ENCODE measurements at places on chromosomes 1 and 21.

DNA sequence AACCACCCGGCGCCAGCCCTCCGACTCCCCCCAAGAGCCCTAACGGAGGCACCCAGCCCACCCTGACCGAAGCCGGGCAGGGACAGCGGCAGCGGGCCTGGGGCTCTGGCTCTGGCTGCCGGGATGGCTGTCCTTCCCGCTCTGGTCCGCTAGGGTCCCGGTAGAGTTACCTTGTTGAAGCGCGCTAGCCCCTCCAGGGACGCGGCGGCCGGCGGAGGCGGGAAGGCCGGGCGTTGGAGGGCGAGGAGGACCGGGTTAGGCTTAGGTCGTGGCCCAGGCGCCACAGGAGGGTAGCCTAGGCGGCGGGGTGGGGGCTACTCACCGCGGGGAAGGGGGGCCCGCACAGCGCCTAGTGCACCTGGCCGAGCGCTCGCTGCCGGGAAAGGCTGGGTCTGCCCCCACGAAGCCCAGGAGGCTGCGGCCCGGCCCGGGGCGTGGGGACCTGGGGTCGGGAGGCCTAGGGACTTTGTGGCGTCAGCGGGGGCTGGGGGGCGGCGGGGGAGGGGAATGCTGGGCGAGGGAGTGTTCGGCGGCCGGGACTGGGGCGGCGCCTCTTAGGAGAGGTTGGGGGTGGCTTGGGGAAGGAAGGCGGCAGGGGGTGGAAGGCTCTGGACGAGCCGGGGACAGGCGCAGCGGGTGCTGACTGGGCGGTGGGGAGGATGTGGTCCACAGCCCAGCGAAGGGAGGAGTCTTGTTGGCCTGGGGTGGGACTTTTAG lies at the start of gene TRIM17:
TRIM17 (minus strand) TSS at position 645 of the 717 bp plus-strand sequence. CDS start 1,789 bp downstream, outside the sequence.
- no peak for DNase-seq

- DNase-seq: no peak
Observed at GRCh38 chr1:228842094-228842775, 107.0 kb downstream of the RHOU start.

- no peak for DNase-seq
Observed at GRCh38 chr1:200027264-200027823, at the start of gene NR5A2. Gene NR5A2, plus strand, starts transcription at chr1:200027710. Its CDS starts 138 bp downstream, at chr1:200027848.

- no peak for DNase-seq
Observed at GRCh38 chr1:159799446-159799985, 2.6 kb upstream of the FCRL6 start.

- no peak for DNase-seq
Observed at GRCh38 chr21:40215941-40216340, 348.7 kb downstream of the PCP4 start.

- no peak for DNase-seq
Observed at GRCh38 chr1:3352299-3352951, 102.0 kb upstream of the ARHGEF16 start.

DNA sequence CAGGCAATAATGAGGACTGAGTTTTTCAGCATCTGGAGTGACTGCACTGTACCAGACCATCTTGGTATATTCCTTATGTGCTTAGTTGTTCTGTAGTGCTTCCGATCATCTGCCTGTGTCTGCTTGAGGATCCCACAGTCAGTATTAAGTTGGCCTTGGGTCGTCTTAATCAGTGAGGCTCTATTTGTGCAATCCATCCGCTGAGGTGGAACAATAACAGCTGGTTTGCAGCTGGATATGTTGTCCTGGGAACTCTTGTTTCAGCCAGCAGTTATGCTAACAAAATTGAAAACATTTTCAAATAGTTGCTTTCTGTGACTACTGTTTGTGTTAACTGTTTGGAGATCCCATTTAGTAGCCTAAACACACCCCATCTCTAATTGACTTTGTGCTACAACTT lies 73.7 kb downstream of the LAMC1 start:
- no peak for DNase-seq

GRCh38 chr1:194466706-194467105 lies 1280.3 kb upstream of the B3GALT2 start:
- no peak for DNase-seq

GRCh38 chr1:209593747-209594146 lies 10.2 kb downstream of the CAMK1G start:
- no peak for DNase-seq

GRCh38 chr21:45594721-45595489 lies 48.6 kb upstream of the PCBP3 start:
- no peak for DNase-seq

- no peak for DNase-seq
Observed at GRCh38 chr1:210689826-210690225, 361.1 kb downstream of the HHAT start.

GRCh38 chr1:17887661-17888371 lies 132.7 kb downstream of the ACTL8 start:
- DNase-seq: no peak

DNA sequence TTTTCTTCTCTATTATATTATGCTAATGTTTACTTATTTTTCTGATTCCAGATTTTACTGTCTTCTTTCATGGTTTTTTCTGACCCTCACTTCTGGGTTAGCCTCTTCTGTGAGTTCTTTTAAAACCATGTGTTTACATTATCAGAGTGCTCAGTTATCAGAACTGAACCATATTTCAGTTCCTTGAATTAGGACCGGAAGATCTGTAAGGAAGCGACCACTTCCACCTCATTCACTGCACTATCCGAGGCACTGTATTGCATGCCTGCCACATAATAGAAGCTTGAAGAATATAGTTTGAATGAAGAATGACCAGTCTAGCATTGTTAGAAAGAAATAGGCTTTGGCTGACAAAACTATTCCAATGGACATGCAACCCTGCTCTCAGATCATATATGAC lies 281.0 kb upstream of the DEPDC1 start:
- no peak for DNase-seq

- no peak for DNase-seq
Observed at GRCh38 chr1:161096530-161096929, 1.6 kb upstream of the KLHDC9 start.

GRCh38 chr1:31005198-31005597 lies 60.3 kb downstream of the PUM1 start:
- DNase-seq: no peak

DNA sequence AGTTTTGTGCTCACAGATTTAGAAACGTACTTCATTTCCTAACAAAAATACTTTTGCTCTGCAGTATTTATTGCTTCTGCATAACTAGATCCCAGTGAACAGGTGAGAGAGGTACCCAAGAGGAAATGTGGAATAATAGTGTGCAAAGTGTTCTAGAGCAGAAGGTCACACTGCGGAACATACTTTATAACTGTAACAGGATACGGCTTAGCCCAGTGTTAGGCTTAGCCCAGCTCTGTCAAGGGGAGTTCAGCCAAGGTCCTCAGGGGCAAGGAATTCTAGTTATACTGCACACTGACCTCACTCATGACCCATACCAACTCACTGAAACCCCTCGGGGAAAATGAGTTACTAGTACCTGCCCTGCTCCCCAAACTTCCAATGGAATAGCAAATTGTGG lies 55.3 kb downstream of the PTPN14 start:
- no peak for DNase-seq

DNA sequence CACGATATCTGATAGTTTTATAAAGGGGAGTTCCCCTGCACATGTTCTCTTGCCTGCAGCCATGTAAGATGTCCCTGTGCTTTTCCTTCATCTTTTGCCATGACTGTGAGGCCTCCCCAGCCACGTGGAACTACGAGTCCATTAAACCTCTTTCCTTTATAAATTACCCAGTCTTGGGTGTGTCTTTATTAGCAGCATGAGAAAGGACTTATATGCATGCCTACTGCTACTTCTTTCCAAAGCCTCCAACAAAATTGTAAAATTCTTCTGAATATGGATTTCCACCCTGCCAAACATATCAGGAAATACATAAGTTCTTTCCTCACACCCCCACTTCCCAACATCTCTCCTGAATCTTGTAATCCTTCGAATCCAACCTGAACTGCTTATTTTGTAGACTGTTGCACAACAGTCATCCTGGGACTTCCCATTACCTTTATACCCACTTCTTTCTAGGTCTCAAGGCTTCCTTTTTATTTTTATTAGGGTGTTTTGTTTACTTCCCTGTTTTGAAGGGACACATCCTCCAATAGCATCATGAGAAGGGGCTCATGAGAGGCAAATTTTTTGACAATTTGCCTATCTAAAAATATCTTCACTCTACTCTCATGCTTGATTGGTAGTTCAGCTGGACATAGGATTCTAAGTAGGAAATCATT lies 67.5 kb upstream of the MUTYH start:
- DNase-seq: no peak

DNA sequence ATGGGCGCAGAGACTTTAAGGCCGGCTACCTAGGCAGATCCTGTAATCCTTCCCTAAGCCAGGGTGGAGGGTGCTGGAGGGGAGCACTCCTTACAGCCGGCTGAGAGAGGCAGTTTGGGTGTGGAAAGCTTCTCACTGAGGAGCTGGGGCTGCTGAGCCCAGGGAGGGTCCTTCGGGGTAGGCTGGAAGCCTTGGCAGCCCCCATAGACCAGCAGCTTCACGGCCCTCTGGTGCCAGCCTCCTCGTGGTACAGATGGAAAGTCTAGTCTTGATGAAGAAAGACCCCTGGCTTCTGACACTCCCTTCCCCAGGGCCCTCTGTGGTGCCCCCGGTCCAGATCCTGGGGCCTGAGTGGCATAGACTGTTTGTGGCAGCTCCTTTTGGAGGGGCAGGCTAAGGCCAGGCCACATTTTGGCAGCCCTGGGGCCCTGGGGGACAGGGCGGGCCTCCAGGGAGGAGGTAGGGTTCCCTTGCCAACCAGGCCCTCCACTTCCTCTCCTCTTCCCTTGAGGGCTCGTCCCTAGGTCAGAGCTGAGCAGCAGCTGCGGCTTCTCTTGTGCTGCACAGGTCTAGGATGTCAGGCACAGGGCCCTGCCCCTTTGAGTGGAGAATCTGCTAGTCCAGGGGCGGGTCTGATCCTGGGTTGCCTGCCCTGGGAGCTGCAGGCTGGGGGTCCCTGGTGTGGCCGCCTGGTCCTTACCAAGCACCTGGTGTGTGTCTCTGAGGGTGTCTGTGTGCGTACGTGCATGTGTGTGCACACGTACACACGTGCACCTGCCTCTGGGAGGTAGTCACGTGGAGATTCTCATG lies 4.8 kb downstream of the AMPD2 start:
- no peak for DNase-seq

DNA sequence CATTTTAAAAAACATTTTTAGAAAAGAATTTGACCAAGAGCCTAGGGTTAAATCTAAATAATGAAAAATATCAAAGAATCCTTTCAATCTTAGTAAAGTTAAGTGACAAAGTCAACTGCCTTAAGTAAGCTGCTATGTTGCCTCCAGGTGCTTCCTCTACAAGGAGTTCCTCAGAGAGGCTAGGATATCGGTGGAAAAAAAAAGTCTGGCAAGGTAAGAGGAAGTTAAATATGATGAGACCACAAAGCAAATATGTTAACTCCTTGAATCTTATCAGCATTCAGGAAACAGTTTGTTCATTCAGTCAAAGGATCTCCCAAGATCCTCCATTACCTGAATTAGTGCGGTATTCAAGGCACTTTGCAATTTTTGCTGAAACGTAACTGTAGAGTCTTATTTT lies 563.5 kb downstream of the PTPRC start:
- no peak for DNase-seq
